ENCODE measurements at places on chromosomes 1 and 21.

GRCh38 chr1:225587310-225587709 is 65.6 kb downstream of the ENAH start:
- no peak for DNase-seq

- peak; percentile 79 for DNase-seq
Observed at GRCh38 chr1:203049077-203049476, 22.8 kb downstream of the PPFIA4 start.

GRCh38 chr1:226276077-226276682 is 32.8 kb downstream of the LIN9 start:
- no peak for DNase-seq

GRCh38 chr1:153567621-153568366 is 2.1 kb upstream of the S100A2 start:
- DNase-seq: peak; percentile 59

GRCh38 chr1:42453386-42453785 is 2.4 kb downstream of the ZMYND12 start:
- no peak for DNase-seq

DNA sequence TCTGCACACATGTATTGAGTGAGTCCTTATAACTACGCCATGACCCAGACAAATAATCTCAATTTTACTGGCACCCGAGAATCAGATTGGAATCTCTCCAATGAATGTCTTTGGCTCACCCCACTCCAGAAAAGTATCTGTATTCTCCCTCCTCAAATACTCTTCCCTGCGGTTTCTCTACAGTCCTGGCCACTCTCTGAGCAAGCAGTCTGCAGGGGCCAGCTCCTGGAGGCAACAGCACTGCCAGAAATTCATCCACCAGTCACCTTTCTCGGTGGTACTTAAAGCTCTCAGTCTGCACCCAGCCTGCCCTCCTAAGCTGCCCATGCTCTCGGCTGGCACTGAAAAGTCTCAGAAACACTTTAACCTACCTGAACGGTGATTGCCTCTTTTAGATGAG is 16.1 kb upstream of the LYST start:
- no peak for DNase-seq

GRCh38 chr21:15355066-15355465 is 290.3 kb upstream of the NRIP1 start:
- DNase-seq: no peak

GRCh38 chr1:231676487-231676886 is 49.9 kb downstream of the DISC1 start:
- no peak for DNase-seq

- DNase-seq: no peak
Observed at GRCh38 chr1:202266061-202266765, 72.6 kb downstream of the LGR6 start.

- DNase-seq: no peak
Observed at GRCh38 chr1:76668046-76668445, 199.2 kb upstream of the ST6GALNAC5 start.

DNA sequence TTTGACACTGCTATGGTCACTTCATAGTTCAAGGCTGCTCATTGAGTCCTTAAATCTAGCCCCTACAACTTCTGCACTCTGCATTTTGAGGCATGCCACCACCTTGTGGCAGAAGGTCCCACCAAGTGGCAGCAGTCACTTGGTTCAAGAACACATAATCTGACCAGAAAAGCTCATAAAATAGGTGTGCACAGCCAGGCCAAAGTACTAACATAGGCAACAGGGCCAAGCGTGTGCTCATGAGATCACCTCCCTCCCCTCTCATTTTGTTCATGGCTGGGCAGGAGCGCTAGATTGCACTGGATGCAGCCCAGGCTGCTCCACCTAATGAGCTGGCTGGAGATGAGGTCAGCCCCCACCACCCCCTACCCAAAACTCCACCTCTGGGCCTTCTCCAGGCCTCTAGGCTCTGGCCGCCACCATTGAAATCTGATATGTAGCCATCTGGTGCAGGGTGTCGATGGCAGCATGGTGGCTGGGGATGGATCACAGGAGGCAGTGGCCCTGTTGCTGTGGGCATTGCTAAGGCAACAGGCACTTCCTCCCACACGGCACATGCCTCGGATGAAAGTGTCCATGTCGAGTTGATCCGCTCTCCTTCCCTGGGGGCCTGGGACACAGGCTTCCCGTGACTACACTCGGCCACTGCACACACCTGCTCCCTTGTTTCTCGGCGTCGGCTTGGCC is 193.2 kb downstream of the TRABD2B start:
- no peak for DNase-seq

- peak; percentile 97 for DNase-seq
Observed at GRCh38 chr1:20732071-20732587, 374 bp downstream of the SH2D5 start.

DNA sequence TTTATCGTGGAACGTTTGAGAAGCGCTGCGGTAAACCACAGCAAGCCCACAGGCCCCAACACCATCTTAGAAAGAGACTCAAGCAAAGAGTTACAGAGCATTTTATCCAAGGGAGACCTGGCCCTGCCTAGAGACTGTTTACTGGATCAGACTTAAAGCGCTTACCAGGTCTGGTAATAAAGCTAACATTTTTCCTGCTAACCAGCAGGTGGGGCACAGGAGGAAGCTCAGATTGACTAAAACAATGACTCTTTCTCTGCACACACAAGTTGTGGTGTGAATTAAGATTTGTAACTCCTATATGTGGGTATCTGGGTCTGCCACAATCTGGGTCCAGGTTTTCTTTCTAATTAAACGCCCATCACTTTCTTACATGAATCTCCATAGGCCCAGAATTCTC is 136.5 kb upstream of the ETS2 start:
- peak; percentile 56 for DNase-seq

DNA sequence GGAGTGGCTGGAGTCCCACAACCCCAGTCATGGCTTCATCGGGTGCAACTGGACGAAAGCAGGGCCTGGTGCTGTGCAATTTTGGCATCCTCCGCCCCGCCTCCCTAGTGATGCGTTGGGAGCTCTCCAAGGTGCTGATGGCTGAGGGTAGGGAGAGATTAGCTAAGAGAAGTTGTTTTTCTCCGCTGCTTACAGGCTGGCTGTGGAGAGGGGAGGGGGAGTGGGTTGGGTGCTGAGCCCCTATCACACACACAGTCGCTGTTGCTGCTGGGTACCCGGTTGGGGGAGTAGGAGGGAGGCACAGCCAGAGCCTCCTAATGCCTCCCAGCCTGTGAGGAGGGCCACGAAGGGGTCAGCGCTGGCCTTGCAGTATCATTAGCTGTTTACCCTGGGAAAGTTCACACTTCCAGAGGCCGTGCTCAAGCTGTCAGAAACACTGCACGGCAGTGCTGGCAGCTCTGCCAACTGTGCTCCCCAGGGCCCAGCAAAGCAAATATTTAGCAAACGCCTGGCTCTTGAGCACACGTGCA is 110.0 kb downstream of the GRIK3 start:
- peak; percentile 90 for DNase-seq

- no peak for DNase-seq
Observed at GRCh38 chr1:10074059-10074851, 41.5 kb downstream of the UBE4B start.

DNA sequence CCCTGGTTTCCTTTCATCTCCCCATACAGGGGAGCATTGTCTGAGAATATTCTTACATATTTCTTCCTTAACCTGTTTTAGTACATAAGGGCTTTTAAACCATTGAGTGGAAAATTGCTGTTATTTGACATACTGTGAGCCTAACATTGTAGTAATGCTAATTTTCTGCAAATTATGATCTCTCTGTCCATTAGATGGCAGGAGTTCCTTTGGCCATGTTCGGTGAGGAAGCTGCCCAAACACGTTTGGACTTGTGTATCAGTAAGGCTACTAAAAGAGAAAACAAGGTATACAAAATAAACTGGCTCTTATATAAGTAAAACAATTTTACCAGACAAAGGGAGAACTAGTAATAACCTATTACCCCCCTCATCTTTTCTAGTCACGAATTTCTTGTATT is 29.2 kb downstream of the CDC7 start:
- no peak for DNase-seq

DNA sequence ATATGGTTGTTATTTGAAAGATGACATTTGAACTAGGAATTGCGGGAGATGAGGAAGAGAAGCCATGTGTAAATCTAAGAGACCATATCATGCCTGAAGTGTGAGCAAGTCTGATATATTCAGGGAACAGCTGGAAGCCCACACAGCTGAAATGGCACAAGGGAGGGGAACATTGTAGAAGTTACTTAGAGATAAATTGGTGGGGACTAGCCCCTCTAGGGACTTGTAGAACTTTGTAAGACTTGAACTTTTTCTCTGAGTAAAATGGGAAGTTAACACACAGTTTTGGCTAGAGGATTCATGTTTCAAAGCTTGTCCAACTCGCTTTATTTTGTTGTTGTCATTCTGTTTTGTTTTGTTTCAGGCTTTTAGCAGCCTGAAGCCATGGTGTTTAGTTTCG is 216.4 kb downstream of the FMN2 start:
- no peak for DNase-seq

DNA sequence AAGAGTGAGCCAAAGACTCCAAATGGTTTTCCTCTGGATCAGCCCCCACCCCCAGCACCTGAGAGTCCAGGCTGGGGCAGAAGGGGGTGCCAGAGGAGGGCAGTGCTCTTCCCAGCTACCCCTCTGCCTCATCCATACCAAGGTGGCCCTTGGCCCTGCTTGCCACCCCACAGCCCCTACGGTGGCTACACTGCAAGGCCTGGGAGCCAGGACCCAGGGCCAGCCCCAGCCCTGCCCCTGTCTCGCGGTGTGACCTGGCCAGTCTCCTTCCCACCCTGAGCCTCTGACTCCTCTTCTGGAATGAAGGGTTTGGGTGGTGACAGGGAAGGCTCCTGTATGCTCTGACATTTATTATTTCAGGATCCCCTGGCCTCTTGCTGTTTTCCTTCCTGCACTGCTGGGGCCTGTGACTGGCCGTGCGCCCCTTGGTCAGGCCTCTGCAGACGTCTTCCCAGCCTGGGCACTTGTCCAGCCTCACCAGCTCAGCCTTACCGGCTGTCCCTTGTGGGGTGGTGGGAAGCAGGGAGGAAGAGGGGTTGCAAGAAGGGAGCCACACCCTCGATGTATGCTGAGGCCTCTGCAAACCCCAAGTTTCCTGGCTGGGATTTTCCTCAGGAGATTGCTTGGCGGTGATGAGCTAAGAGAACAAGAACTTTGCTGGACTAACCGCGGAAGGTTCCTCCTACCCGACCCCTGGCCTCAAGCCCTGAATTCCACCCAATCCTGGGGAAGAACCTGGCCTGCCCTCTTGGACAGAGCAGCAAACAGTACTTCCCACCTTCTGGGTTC is 13.5 kb downstream of the ASAP3 start:
- DNase-seq: no peak

DNA sequence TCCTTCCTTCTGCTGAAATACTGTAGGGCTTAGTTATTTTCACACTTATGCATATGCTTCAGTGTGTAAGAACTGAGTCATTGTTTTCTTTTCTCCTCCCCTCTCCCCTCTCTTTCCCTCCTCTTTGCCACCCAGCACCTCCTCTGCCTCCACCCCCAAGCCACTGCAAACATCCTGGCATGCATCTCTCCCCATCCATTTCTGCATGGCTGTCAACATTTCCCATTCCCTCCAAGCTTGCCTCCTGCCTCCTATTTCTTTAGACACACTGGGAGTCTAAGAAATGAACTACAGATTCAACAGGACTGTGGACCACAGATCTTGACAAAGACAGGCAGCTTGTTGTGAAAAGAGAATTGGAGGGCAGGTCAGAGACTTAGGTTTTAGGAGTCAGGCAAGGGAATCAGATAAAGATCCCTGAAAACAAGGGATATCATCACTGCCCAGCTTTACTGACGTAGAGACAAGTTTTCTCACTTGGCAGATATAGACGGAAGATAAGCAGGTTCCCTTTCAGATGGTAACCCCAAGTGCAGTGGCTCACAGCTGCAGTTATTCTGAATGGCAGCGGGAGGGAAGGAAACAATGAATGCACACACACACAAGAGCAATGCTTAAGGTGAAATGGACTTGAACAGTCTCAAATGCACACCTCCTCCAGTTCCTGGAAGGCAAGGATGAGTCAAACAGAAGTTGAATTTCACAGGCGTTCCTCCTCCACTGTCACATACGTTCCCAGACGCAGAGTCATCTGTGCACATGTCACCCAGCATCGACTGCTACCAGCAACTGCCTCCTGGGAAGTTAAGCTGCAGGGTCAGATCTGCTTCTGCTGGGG is 56.1 kb downstream of the HIVEP3 start:
- DNase-seq: no peak

GRCh38 chr21:14072761-14073535 is 137.8 kb downstream of the LIPI start:
- no peak for DNase-seq

GRCh38 chr1:226051365-226051764 is 11.2 kb upstream of the H3-3A start:
- no peak for DNase-seq

- DNase-seq: no peak
Observed at GRCh38 chr21:16437586-16437985, 707.8 kb downstream of the USP25 start.

DNA sequence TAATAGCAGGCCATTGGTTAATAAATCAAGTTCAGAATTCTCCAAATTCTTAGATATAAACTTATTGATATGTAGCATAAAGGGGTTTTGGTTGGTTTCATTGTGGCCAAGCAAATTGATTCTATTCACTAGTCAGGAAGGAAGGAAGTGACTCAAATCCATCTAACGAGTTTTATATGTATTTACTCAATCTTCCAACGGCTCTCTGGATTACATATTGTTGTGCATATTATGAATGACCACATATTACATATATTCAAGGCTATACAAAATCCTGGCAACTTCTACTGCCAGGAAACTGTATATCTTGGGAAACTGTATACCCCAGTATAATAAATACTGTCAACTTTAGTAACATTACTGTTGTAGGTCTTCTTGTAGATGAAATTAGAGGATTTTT is 20.1 kb upstream of the PDE4B start:
- no peak for DNase-seq
